SK-N-MC (cell line): ENCODE measurements at places on chromosomes 1 and 21.

DNA sequence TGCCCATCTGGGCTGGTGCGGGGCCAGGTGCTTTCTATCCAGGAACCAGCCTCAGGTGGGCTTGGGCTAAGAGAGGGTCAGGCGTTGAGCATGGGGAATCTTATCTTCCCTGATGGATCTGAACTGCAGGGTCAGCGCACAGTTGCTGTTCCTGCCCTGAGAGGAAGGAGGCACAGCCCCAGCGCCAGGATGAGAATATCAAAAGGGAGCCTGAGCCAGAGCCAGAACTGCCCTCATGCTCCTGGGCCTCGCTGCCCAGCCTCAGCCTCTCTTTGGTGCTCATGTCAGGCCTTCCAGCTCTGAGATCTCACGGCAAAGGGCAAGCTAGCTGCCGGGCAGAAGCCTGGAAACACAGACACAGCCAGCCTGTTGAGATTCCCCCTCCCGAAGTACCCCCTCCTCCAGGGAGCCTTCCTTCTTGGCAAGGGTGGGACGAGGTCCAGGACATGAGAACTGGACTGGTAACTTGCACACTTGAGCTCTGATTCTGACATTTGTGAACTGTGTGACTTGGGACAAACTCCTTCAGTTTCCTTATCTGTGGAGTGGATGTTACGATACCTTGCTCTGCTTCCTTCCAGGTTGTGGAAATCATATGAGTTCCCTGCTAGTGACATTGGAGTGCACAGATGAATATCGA is 1.2 kb upstream of the LAD1 start:
- no peak for DNase-seq

DNA sequence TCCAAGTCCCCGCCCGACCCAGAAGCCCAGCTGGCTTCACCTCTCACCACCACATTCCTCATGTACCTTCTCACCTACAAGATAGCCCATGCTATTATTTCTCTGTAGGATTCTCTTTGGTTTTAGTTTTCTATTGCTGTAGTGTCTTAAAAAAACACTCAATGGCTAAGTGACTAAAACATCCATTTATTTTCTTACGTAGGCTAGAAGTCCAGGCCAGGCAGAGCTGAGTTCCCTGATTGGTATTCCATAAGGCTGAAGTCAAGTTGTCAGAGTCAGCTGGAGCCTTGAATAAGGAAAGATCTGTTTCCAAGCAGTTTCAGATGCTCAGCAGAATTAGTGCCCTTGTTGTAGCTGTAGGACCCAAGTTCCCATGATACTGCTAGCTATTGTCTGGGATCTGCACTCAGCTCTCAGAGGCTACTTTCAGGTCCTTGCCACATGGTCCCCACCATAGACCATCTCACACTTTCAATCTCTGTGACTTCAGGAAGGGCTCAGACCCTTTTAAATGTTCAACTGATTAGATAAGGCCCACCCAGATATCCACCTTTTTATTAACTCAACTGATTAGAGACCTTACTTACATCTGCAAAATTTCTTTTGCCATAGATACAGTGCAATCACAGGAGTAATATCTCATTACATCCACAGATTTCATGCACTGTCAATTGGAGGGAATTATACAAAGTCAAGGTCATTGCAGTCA is 371.0 kb downstream of the TGFB2 start:
- no peak for DNase-seq

DNA sequence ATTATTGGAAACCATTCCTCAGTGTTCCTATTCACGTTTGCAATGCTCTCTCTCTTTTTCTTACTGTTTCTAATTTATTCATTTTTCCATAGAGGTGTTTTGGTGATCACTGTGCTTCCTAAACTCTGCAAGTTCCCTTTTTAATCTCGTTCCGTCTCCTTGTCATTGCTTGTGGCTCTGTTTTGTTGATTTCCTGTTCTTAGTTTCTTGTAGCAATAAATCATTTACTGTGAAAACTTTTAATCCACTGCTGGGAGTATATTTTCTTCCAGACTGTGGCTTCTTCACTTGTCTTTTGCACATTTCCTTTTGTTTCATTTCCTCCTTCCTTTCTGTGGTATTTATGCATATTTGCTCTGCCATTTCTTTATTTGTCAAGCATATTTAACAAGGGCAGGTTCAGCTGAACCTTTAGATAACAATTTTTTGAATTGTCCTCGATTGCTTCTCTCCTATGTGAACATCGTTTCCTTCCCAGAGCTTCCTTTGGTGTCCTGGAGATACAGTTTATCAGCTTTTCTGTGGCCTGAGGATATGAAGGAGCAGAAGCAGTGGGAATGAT is 3.6 kb downstream of the B3GALT5 start:
- DNase-seq, result no peak

DNA sequence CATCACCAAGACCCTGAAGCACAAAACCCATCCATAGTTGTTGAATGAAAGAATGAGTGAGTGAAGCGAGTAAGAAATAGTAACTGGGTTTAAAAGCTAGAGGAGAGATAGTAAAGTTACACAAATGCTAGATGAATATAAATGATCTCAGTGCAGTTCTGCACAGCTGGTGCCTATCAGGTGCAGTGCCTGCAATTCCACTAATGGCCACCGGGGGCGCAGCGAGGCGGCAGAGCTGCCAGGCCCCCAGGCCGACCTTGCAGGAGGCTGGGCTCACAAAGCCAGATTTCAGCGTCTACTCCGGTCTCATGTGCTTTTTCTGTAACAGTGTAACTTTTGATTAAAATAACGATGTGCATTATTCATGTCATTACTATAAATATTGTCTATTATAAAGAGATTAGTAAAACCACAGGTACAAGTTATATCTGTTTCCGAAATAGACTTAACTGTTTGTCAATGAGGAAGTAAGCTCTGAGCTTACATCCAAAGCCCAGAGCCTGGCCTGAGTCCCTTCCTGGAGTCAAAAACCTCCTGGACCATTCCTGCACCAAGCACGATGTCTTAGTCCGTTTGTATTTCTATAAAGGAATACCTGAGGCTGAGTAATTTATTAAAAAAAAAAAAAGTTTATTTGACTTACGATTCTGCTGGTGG is 477.6 kb downstream of the NPHP4 start:
- no peak for DNase-seq

GRCh38 chr1:86464819-86465218 is 3.9 kb upstream of the CLCA1 start:
- DNase-seq, result no peak

DNA sequence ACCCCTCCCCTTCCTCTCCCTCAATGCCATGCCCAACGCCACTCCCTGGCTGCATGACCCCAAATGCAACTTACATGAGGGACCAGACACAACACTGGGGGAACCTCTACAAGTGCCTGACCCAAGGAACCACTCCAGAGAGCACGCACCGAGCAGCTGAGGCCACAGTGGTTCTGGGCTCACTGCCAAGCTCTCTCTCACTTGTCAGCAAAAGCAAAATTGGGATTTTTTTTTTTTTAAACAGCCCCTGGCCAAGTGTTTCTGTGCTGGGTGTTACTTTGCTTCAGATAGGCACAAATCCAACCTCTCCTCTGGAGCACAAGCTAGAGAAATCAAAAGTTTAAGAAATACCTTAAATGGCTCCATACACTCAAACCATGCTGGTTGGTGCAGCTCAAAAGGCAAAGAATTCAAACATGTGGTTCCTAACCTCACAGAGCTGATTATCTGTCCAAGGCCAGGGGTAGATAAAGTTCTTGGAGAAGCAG is 363.0 kb downstream of the SETD4 start:
- DNase-seq, result no peak

DNA sequence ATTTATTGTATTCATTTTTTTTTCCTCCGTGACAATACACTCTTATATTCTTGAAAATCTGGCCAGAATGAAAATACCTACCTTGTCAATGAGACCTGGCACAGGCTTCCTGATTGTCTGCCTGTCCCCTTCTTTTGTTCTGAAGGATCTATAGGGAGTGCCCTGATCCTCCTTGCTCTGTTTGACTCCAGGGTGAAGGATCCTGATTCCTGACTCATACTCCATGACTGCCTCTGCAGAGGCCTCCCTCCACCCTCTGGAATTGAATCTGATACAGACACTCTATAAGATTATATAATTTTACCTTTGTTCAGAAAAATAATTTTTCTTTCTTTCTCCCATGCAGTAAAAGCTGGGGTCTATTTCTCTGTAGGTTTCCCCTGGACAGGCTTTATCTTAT is 116.2 kb downstream of the HMCN1 start:
- DNase-seq, result no peak

DNA sequence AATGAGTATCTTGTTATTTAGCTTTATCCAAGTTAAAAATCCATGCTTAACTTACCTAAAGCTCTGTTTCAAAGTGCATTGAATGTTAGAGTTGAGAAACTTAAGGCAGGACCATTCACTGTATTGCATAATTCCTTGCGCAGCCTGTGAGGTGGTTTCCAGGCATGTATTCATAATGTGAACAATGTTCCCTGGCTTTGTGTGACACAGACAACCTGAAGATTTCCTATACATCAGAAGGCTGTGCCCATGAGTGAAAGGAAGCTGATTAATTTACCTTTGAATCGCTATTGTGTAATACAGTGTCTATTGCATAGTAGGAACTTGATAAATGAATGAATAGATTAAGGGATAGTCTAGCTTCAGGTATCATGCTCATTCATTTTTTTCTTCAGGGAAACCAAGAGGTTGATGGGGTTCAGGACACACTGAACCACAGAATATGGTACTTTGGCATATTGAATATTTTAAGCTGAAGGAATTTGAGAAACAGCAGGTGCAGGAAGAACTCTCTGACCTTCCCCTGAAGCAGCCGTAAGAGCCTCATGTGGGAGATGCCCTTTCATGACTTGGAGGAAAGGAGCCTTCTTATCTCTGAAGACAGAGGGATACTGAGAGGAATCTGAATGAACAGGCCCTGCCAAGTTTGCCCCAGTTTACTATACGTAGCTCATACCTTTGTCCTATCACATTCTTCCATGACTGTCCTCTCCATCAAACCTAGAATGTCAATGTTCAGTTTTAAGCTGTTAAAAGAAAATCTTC is 88.6 kb upstream of the GNG12 start:
- no peak for DNase-seq

- DNase-seq, result no peak
Observed at GRCh38 chr1:91611483-91611917, 110.8 kb downstream of the CDC7 start.

- DNase-seq, result no peak
Observed at GRCh38 chr1:232841823-232842565, 36.8 kb downstream of the MAP10 start.

DNA sequence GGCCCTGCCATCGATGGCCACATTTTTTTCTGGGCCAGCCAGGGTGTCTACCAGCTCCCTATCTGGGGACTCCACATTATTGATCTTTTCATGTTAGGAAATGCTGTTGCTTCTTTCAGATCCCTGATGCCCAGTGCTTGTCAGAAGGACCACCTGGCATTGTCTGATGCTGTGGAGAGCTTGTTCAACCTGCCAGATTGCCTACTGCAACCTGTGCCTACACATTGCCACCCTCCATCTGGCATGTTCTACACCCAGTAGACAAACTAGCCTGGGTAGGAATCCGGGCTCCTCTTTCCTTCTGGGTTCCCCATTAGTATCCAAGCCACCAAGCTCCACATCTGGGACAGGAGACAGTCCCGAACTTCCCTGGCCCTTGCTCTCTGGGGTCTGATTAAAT is 274.0 kb upstream of the KIAA0040 start:
- no peak for DNase-seq

DNA sequence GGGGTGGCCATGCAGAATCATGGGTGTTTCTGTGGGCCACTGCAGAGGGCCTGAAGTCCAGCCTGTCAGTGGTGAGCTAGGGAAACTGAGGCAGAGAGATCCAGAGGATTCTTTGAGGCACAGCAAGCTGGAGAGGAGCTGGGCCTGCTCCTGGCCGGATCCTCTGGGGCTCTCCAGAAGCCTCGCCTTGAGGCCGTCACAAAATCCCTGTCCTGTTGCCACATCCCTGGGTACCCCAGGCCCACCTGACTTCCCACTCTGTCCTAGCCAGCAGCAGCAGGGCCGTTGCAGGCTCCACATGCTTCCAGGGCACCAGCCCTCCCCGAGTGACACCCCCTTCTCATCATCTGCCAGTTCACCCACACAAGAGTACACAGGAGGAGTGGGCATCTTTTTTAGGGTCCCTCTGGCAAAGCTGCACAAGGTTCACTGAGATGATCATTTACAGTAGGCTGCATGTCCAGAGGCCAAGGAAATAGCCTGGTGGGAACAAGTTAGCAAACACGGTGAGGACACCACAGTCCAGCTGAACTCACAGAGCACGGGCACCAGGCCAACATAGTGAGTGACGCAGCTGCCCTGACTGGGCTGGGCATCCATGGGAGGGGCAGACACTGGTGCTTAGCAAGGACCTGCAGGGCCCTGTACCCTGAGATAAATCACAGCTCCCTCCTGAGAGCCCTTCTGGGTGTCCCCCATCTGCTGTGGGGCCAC is 25.1 kb upstream of the TSPEAR start:
- no peak for DNase-seq

GRCh38 chr1:911875-912739 is 11.6 kb upstream of the SAMD11 start:
- no peak for DNase-seq

DNA sequence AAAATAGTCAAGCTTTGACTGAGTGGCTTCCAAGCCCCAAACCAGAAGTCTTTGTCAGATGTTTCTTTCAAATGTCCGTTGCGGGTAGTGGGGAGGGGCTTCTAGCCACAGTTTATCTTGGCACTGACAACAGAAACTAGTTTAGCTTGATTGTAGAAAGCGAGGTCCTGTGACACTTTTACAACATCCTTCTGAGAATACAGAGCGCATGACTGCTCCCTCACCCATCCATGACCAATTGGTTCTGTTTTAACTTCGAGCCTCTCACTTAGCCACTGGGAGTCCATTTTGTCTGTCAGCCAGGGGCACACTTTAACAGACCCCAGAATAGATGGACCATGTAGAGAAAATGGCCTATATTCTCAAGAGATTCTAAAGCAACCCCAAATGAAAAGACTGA is 199.2 kb upstream of the ST6GALNAC5 start:
- no peak for DNase-seq

DNA sequence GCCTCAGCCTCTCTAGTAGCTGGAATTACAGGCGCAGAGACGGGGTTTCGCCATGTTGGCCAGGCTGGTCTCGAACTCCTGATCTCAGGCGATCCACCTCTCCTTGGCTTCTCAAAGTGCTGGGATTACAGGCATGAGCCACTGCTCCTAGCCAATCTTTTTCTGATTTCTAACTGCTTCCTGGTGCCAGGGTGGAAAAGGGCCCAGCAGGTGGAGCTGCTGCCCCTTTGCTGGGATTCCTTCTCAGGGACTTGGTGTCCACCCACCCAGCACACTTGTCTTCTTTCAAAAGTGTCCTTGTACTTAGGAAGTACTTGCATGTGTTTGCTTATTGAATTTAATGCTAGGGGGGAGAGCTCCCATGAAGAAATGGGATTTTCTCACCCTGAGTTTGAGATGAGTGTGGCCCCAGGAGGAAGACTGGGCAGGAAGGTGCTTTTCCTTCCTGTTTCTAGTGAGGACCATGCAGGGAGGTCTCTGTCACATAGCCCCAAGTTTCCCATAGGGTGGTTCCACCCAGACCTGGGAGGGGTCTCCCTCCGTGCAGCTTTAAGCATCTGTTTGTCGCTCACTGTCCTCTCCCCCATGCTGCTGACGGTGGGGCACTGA is 14.2 kb downstream of the UTP11 start:
- no peak for DNase-seq

GRCh38 chr1:222250376-222250775 is 297.5 kb downstream of the HHIPL2 start:
- no peak for DNase-seq

- no peak for DNase-seq
Observed at GRCh38 chr1:174158767-174159251, 511 bp upstream of the RABGAP1L start.
